ENCODE measurements at places on chromosomes 7 and 10.

GRCh38 chr7:83162402-83163256, at the start of gene PCLO:
Gene PCLO (minus strand): TSS chr7:83162884. CDS start chr7:83162592, 292 bp downstream.
- peak; percentile 92 for DNase-seq

DNA sequence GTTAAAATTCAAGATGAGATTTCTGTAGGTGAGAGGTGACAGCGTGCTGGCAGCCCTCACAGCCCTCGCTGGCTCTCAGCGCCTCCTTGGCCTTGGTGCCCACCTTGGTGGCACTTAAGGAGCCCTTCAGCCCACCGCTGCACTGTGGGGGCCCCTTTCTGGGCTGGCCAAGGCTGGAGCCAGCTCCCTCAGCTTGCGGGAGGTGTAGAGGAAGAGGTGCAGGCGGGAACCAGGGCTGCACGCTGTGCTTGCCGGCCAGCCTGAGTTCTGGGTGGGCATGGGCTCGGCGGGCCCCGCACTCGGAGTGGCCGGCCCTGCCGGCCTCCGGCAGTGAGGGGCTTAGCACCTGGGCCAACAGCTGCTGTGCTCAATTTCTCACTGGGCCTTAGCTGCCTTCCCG, 320.0 kb upstream of the VWC2 start:
- no peak for DNase-seq

DNA sequence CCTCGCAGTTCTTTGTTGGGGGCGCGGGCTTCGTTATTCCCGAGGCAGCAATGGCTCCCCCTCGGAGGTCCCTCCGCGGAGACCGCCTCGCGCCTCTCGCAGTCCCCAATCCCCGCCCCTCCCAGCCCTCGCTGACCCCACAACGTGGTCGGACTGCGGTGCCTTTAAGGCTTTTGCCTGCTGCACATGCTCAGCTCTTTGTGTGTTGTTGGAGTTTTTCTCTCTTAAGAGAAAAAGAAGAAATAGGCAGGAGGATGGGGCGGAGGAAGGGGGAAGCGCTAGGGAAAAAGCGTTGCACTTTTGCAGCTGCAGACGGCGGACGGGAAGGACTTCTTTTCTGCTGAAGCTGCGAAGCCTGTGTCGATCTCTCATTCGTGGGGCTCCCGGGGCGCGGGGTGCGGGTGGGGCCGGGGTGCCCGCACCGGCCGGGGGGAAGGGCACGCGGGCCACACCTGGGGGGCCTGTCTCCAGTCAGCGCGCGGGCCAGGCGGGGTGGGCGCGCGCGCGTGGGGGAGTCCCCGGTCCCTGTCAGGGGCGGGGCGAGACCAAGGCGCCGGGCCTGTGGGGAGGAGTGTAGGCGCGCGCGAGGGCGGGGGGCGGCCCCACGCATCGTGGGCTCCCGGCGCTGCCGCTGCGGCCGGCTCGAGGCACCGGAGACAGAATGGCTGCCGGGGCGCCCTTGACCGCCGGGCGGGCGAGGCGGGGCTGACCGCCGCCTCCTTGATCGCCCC, 445 bp upstream of the ATRNL1 start:
- DNase-seq: no peak

GRCh38 chr7:75971309-75971960, 23.0 kb downstream of the TMEM120A start:
- no peak for DNase-seq

DNA sequence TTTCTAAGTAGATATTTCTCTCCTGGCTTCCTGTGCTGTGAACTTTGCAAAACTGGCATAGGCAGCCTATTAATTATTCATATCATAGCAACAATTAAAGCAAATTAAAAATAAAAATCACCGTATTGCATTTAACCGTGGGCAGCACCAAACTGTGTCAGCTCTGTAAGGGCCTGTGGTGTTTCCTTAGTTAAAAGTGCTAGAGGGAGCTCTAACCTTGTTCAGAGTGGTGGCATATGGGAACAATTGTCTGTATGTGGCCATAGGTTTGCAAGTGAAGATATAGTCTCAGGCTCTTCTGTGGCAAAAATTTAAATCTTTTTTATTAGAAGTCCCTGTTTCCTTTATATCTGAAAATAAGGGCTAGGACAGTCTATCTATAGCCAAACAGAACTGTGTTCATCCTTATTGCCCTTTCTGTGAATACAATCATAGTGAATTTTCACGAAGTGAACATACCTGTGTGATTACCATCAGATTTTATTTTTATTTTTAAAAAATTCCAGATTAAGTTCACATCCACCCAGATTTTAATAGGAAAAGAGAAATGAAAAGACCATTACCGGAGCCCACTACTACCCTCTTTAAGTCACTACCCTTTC, 92.6 kb downstream of the POLL start:
- DNase-seq: peak; percentile 4

All from NCI-H446 (cell line).